ENCODE measurements at places on chromosomes 6 and 20.

- DNase-seq, result no peak
Measured at GRCh38 chr6:14550822-14551221, 433.2 kb downstream of the CD83 start.

DNA sequence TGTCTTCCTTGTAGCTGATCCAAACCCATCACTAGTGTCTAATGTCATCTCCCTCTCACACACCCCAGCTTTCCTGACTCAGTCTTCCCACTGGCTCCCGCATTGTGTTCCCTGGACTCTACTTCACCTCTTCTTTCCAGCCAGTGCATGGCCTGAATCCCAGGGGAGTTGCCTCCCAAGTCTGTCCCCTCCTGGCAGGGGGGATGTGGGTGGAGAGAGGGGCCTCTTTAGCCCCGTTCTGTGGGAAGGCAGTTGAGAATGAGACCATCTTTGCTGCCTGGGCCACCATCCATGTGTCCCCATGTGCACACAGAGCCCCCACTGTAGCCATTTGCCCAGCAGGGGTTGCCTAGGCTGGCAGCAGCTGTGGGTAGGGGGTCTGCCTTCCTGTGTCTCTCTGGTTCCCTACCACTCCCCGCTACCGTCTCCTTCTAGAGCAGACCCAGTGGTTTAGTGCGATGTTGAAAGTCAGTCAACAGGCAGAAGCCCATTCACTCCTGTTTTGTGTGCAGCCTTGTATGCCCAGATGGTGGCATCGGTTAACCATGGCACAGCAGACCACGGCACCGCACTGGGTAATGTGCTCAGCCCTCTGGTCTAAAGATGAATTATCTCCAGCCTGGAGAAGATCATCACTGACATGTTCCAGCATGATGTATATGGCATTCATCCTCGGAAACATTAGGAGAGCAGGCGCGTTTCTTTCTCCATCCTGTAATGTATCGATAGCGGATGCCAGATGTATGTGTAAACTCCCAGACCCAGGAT, 178.8 kb upstream of the SNX9 start:
- peak; percentile 33 for DNase-seq

DNA sequence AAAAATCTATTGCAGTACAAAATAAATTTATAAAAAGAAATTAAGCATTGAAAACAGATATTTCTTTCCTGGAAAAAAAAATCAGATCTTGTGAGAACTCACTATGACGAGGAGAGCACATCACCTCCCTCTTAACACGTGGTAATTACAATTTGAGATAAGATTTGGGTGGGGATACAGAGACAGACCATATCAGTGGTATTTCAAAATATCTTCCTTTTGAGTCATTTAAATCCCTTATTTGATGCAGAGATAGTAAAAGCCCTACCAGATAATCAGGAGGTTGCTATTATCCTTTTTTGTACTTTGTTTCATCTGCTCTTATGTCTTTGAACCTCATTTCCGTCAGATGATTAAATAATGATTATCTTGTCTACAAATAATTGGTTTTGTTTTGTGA, 800.4 kb downstream of the KIF16B start:
- DNase-seq, result no peak

DNA sequence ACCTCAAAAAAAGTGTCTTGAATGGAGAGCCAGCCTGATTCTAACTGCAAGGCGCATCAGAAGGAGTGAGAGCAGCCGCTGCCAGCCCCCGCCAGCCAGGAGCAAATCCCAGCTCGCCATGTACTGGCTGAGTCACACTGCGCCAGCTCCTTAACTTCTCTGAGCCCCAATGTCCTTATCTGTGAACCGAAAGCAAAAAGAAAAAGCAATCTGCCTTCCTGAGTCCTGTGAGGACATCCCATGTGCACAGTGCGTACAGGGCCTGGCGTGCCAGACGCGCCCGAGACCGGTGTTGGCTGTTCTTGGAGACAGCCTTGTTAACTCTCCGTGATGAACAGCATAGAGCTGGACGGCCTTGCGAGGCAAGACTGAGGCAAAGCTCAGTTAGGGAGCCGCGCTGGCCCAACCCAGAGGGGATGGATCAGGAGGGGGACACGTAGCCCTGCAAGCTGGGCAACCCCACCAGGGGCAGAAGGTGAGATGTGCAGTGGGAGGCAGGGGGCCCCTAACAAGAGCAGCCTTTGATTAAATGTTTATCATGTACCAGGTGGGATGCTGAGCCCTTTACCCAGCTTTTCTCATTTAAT, 122.7 kb downstream of the AGPAT4 start:
- no peak for DNase-seq

GRCh38 chr20:33211817-33212424, 5.2 kb upstream of the BPIFA3 start:
- no peak for DNase-seq

DNA sequence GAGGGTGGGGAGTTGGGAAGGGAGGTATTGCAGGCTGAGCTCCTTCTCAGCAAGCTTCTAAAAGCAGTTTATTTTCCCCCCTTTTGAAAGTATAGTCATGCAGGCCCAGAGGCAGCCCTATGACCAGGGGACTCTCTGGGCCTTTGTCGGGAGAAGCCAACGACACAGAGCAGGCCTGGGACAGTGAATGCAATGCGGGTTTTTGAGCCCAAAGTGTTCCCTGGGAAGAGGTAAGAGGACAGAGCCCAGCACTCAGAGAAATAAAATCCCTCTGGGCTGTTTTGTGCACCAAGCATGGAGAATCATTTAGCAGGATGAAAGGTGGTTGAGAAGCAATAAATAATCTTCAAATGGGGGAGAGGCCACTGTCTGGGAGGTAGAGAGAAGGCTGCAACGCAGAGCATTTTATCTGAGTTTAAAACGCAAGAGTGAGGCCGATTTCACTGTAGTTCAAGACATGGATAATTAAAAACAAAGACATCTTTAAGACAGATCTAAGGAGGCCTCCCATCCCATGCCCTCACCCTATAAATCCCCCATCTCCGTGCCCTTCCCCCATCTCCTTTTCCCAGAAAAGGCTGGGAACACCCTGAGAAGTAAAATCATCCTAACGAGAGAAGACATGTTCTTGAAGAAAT, 237.5 kb downstream of the CDC5L start:
- DNase-seq, result no peak

DNA sequence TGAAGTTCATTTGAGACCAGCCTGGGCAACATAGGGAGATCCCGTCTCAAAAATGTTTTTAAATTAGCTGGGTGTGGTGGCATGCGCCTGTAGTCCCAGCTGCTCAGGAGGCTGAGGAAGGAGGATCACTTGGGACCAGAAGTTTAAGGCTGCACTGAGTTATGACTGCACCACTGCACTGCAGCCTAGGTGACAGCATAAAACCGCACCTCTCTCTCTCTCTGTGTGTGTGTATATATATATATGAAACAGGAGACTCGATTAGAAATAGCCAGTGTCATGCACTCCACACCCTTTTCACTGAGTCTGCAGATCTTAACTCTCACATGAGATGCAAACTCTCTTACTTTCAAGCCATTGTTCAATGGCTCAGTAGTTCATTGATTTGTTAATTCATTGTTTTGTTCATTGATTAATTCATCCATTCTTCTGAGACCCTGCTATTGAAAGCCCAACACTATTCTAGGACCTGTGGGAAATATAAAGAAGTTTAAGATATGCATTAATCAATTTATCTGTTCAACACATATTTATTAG, 52.4 kb upstream of the MRPS10 start:
- DNase-seq, result no peak

GRCh38 chr6:110608151-110608550, 131.7 kb upstream of the SLC22A16 start:
- DNase-seq, result no peak
